DMS 273 treated with DMSO at 0.1 percent for 48 hours (cell line): ENCODE measurements at places on chromosomes 5 and 9.

DNA sequence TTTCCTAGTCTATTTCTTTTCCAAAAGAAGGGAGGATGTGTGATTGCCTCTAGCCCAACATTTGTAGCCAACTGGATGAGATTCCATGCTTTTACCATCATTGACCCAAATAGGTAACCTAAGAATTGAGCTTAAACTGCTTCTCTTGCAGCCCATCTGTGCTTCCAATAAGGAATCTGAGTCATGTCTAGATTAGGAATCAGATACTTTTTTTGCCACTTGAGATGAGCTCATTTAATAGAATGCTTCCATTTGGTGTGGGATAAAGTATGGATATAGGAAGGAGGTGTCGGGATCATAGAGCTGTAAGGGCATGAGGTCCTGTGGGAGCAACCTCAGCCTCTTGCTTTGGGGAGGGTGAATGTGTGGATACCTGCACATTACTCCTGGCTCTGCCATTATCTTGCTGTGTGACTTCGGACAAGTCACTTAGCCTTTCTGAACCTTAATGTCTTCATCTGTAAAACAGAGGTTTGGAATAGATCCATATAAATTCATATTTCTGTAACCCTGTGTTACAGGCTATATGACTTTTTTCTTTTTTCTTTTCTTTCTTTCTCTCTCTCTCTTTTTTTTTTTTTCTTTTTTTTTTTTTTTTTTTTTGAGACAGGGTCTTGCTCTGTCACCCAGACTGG, 56.2 kb downstream of the MAP1B start:
- peak; percentile 24 for DNase-seq

- no peak for DNase-seq
These were observed 937 bp upstream of the MACROH2A1 start for GRCh38 chr5:135399794-135400542.

- no peak for DNase-seq
These were observed 21.0 kb downstream of the TSC1 start for GRCh38 chr9:132923346-132923902.

DNA sequence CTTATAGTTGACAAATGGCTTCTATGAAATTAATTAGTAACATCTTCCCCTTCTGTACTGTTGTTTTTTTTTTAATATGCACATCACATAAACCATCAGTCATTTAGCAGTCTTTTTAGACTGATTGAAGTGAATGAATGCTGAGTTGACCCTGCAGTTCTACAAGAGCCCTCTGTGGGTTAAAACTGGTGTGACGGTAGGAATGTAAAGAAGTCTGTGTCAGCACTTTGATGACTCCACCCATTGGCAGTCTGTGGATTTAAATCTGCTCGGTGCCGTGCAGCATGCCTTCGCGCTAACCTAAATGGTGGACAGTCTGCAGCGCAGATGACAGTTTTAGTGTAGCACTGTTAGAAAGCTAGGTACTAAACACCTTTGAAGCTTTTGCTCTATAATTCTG, 3.1 kb downstream of the GTF3C4 start:
- DNase-seq: no peak

DNA sequence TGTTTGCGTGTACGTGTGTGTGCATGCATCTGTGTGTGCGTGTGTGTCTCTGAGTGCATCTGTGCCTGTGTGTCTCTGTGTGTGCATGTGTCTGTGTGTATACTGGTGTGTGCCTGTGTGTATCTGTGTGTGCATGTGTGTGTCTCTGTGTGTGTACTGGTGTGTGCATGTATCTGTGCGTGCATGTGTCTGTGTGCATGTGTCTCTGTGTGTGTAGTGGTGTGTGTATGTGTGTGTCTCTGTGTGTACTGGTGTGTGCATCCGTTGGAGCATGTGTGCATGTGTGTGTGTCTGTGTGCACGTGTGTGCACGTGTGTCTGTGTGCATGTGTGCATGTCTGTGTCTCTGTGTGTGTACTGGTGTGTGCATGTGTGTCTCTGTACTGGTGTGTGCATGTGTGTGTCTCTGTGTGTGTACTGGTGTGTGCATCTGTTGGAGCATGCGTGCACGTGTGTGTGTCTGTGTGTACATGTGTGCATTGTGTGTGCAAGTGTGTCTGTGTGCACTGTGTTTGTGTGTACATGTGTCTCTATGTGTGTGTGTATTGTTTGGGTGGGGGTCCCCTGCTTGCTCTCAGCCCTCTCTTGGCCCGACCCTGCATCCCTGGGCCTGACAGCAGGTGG, 23.8 kb upstream of the NOTCH1 start:
- no peak for DNase-seq

DNA sequence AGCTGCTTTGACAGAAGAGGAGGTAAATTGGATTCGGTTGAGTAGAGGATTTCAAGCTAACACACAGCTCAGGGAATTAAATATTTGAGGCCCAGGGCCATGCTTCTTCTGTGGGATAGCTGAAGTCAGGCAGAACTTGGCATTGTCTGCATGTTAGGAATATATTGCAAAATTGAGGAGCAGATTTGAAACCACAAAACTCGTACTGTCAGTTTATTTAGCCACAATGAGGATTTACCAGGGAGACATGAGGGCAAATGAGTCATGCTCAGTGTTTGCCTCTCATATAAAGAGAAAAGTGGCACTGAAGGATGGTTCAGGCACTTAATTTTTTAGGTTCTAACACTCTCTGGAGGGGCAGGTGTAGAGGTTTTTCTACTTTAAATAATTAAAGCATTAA, 83.0 kb upstream of the PRLR start:
- DNase-seq: no peak

GRCh38 chr5:73964352-73964865, 338.4 kb downstream of the ARHGEF28 start:
- no peak for DNase-seq

- DNase-seq: no peak
These were observed 68.9 kb downstream of the PRDM6 start for GRCh38 chr5:123157791-123158581.

DNA sequence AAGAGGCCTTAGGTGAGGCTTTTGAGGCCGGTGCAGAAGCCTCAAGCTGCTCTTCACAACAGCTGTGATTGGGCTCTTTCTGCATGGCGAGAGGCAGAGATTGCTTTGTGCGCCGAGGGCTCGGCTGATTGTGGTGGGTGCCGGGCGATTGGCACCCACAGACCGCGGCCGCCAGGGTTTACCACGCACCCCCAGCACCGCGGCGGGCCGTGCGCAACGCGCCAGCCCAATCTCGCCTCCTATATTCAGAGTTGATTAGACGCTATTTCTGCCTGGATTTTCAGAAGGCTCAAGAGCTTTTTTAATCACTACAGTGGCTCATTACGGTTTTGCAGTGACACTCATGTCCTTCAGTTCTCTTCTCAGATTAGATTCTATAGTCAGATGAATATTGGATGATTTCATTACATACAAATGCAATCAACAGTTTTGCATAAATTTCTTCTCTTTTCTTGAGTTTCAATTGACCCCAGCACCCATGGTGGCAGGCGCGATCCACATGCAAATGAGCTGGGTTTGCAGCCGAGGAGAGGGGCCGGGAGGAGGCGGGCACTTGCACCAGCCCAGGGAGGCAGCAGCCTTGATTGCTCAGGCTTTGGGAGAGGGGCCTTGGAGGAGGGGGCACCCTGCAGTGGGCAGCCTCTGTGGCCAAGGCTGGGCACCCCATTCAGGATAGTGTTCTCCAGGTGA, 33.8 kb upstream of the PTGS1 start:
- no peak for DNase-seq

GRCh38 chr5:2752821-2753439, 1.5 kb upstream of the IRX2 start:
- DNase-seq: no peak

DNA sequence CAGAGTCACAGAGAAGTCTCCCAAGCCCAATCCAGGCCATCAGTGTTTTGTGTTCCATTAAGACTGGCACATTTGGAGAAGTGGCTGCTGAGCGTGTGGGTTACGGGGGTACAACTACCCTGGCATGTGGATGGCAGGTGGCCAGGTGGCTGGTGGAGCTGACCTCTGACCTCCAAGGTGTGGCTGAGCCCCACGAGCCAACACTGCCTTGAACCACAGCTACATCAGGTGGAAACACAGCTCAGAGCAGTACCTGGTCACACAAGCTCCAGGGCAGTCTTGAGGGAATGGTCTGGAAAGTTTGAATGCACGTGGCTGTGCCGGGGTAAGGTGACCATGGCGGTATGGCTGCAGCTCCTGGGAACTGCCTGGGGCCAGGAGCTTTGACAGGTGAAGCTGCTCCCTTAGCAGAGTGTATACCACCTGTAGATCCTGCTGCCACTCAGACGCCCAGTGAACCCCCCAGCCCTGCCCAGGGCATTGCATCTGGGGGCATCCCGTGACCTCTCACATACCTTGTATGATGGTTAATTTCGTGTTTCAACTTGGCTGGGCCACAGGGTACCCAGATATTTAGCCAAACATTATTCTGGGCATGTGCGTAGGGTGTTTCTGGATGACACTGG, 207.9 kb downstream of the GADD45G start:
- DNase-seq: no peak
